ENCODE measurements at places on chromosomes 7 and 10.

- DNase-seq = no peak
Observed at GRCh38 chr7:132248841-132249240, 327.4 kb downstream of the PLXNA4 start.

- DNase-seq = peak; percentile 27
Observed at GRCh38 chr7:45718464-45719330, 144.5 kb downstream of the ADCY1 start.

DNA sequence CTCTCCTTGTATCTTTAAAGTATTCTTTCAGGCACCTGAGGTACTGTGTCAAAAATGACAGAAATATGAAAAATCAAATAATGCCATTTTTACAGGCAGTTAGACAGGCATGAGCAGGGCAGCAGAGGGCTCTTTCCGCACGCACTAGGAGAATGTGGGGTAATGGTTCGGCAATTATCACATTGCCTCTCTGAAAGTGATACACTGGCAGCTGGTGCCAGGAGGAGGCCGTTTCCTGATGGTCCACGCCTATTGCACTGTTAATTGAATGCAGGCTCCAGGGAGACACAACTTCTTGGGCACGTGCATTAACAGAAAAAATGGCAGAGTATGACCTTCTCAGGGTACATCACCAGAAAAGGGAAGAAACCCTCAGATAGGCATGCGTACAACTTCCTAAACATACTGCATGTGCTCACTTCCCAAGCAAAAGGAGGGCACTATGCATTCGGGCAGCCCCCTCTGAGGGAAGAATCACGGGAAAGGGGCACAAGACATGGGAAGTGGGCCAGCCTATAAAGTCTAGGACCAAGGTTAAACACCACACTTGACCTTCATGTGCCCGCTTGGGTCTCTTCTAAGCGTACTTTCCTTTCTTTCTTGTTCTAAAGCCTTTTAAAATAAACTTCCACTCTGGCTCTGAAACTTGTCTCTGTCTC is 161.7 kb downstream of the TNS3 start:
- no peak for DNase-seq

DNA sequence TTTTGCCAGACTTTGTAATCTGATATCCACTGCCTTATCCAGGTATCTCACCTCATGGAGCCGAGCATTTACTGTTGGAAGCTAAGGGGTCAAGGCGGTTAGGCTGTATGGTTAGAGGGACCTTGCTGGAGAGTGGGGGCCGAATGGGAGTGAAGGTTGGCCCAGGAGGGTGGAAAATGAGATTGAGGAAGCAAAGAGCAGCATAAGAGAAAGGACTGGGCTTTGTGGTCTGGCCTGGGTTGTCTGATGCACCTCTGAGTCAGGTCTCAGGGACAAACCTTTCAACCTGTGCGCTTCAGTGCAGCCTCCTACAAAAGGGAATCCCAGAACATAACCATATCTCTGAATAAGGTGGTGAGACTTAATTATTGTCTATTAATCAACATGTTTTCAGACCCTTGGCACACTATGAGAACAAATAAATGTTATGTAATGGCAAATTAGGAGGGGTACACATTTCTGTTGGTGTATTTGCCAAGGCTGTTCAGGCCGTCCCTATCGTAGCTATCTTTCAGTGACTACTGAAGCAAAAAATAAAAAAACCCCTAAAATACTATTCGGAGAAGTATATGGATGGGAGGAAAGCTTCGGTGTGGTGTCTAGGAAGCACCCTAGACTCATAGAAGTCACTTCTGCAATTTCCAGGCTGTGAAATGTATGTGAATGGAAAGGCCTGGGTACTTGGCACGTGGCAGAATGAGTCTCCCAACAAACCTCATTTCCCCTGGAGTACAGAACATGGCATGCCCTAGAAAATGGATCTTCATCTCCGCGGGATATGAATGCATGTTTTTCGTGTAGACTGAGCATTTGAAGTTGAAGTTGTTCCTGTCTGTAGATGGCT is 4.3 kb downstream of the CAMK1D start:
- DNase-seq = no peak

DNA sequence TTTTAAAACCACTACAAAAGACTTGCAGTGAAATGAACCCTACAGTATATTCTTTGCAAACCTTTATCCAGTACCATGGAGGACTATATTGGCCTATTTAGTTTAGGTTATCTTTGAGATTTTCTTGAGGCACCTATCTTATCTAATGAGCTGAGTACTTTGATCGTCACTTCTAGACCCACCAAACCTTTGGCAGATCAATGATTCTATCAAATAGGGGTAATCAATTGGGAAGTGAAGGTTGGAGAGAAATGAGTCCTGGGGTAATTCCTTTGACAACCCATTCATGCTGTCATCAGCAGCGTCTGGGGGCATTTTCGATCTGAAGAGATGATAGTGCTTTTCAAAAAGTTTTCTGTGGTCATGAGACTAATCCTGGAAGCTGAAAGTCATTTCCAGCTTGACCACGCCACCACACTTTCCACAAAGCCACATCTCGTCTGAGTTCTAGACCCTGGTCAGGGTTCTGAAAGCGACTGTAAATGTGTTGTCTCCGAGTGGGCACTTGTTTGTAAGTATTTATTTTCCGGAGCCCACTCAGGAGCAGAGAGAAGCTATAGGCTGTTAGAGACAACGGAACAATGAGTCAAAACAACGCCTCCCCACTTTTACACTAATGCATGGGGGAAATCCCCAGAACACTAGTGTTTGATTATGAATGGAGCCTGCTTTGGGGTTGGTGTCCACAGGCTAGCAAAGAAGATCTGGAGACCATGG is 4.8 kb downstream of the EGR2 start:
- DNase-seq = no peak

DNA sequence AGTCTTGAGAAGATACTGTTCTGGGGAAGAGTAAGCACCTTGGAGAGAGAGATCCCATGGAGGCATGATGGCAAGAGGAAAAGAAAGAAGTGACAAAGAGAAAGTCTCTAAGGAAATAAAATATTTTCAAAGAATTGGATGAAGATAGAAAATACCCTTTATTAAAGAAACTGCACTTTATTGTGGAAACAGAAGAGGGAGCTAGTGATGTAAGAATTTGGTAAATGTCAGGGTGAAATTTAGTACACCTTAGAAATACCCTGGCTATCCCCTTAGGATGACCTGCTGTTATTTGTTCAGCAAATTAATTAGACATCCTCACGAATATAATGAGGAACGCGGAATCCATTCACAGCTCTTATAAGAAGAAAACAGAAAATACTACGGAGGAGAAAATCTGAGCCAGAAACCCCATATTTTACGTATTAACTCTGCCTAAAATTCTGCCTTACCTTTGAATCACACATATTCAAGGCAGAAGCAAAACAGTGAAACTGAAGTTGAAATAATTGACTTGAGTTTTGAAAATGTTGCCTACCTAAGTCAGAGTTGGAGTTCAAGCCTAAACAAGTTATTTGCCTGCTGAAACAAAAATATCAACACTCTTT is 90.7 kb downstream of the TFPI2 start:
- peak; percentile 23 for DNase-seq

DNA sequence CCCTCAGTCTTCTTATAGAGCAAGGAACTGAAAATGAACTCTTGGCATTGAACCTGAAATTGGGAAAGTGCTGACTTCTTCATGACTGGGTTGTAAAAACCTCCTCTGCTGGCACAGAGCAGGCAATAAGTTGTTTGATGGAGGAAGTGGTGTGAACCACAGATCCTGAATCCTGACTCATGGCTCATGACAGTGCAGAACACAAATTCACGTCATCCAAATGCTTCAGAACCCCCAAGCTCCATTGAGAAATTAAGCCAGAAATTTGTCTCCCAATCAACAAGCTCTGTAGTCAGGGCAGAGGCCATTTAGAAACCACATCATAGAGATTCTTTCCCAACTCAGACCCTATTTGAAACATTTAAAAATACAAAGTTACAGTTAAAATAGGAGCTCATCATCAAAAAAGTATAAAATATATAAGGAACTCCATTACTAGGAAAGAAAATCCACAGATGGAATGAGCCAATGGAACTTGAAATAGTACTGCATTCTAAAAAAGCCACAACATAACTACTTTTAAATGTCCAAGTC is 10.3 kb upstream of the STK17A start:
- peak; percentile 100 for DNase-seq

Measured in M059J (cell line).